ENCODE measurements at places on chromosomes 7 and 10.
A peak's percentile ranks its signal among the peaks of the same experiment; 100 is the strongest.

DNA sequence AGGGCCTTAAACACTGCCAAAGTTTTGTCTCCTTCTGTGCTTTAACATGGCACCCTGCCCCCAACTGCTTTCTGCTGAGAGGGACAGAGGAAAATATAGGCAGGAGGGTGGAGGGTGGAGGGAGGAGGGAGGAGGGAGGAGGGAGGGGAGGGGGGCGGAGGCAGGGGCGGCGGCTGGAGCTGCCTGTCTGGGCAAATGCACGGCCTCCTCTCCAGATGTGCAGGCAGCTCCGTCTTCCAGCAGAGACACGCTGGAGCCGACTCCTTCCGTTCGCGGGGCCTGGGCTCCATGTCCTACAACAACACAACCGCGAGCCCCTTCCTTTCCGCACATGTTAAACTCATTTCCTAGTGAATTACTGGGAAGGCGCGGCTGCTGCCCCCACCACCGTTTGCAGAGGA lies 14.2 kb downstream of the EBF3 start:
- no peak for DNase-seq

GRCh38 chr10:88879534-88880281 lies at the start of gene STAMBPL1:
STAMBPL1 (plus strand) TSS chr10:88880245; CDS start chr10:88901709, 21,464 bp downstream.
- no peak for DNase-seq

GRCh38 chr10:126806498-126806897 lies 98.7 kb upstream of the DOCK1 start:
- no peak for DNase-seq

DNA sequence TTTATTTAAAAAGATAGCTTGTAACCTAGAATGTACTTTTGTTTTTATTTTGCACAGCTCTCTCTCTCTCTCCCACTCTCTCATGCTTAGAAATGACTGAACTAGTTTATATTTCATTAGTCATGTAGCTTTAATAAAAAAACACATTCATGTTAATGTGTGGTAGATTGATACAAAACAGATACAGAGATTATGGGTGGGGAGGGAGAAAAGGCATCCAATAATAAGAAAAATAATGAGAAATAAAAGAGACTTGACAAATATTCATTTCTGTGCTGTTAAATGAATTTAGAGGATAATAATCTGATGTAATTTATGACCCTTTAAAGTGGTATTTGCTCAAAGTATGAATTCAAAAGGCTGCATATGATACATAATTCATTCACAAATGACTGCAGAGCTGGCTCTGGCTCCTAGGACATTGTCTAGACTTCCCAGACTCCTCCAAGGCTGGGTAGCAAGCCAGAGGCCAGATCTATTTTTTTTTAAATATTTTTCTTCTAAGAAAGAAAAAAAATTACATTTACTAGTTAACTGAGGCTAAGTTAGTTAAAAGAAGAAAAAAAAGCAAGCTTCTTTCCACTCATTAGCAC lies 105.7 kb upstream of the DNAJB12 start:
- DNase-seq = no peak

DNA sequence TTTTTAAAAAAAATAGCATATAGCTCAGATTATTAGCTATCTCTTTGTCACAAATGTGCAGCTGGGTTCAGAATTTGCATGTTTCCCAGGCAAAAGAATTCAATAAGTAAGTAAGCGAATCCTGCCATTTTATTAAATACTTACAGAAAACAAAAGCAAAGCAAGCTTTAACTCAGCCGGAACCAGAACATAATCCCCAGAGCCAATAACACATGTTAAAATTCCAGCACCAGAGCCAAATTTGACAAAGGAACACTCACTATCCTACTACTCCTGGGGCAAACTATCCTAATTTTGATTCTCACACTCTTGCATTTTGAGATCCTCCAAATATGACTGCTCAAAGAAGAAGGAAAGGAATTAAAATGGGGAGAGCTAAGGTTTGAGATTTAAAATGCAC lies 32.6 kb downstream of the LRRTM3 start:
- no peak for DNase-seq

DNA sequence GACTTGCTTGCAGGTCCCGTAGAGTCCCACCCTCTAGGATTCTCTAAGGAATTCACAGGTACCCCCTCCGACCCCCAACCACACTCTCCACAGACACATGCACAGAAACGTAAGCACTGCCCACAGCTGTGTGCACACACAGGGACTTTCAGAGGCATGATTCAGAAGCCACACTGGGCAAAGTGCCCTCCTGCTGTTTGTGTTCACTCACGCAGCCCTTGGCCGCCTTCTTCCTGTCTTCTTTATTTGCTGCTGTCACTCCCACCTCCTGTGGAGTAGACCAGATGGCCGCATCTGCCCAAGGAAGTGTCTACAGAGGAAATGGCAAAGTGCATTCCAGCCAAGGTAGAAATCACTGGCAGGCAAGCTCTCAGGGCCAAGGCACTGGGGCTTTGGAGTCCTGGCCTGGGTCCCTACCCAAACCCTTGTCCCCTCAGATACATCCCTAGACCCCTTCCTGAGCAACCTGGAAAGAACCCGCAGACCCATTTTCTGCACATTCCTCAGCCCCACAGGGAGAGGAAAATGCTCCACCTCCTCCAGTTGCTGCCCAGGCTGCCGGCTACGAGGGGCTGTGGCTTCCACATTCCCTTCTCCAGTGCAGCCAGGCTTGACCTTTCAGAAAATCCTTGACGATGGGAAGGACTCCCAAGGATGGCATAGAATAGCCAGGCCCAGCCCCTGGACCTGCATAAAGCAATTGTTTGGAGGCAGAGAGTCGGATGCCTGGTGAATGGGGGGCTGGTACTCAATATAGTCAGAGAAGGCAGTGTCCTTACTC lies 21.6 kb upstream of the GIMAP8 start:
- DNase-seq = peak; percentile 95

GRCh38 chr7:3135626-3136025 lies 92.0 kb upstream of the CARD11 start:
- no peak for DNase-seq

- no peak for DNase-seq
These were observed 12.8 kb downstream of the SPOCK2 start for GRCh38 chr10:72075376-72076115.

DNA sequence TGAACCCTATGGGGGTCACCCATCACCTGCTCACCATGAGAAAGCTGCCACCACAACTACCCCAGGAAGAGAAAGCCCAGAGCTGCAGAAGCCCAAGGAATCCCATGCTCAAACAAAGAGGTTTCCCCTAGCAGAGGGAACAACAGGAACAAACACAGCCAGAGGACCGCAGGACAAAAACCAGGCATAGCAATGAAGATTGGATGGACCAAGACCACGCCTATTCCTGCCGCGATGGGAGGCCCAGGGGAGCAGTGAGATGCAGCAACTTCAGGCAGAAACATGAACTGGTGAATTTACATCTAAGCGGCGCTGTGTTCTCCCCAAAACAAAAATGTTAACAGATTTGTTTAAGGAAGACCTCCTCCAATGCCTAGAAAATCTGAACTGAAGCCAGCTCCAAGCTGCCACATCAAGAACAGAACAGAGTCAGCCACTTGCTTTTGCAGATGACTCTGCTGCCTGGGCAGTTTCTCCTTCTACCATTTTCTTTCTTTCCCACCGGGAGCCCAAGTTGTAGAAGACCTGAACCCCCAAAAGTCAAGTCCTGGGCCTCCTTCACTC lies 134.2 kb upstream of the NEBL start:
- DNase-seq = no peak

GRCh38 chr10:28387140-28387539 lies 84.3 kb upstream of the MPP7 start:
- DNase-seq = no peak

DNA sequence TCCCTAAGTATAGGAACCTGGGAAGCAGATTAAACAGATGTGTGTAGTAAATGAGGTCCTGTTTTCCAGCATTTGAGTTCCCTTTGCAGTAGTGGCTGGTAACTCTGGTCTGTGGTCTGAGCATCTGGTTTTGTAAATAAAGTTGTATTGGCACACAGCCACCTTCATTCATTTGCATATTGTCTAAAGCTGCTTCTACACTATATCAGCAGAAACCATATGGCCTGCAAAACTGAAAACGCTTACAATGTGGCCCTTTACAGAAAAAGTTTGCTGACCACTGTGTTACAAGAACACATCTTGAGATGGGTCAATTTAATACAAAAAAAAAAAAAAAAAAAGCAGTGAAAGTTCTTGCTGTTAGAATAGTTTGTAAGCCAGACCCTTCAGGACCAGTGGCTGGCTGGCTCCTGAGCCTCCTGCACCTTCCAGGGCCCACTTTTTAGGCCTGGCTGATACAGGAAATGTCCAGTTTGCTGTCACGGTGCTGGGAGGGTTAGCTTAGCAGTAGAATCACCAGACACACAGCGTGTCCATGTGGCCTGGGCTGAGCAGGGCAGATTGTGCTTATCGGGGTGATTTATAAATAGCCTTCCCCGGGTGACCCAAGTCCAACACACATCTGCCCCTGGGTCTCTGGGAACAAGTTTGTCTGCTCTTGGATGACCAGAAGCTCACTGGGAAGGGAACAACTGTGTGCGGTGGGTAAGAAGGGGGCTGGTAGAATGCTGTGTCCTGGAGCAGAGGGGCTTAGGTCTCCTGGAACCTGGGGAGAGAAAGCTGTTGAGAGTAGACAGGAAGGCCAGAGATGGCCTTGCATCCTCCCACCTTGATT lies 1.4 kb downstream of the C10orf71 start:
- DNase-seq = no peak

DNA sequence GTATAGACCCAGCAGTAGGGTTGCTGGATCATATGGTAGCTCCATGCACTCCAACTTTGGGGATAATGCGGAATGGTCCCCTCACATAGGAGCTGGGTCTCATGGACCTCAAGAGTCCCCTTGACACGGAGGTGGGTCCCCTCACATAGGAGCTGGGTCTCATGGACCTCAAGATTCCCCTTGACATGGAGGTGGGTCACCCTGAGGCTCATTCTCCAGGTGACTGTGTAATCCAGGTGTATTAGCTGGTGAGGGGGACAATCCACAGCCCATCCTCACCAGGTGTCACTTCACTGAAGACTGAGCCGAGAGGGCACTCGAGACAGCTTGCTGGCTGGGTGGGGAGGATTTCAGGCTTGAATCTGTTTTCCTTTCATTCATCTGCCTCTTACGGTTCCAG lies 121.9 kb downstream of the PTPN20 start:
- no peak for DNase-seq

- no peak for DNase-seq
These were observed 69.8 kb upstream of the GSDME start for GRCh38 chr7:24827027-24827426.

DNA sequence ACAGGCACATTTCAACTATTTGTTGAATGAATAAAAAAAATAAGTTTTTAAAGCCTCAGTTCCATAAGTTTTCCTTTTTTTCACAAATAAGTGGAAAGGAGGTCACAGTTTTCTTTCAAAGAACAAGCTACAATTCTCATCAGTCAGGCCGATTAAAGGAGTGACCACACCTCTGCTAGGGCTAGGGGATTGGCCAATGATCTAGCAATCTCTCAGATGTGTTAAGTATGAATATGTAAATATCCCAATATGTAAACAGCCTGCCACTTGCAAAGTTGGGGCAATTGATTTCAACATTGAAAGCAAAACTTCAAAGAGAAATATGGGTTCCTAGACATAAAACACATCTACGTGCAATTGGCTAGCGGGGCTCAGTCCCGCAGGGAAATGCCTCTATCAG lies 614.9 kb downstream of the KCNMA1 start:
- DNase-seq = no peak

GRCh38 chr10:75353183-75353582 lies 48.4 kb downstream of the ZNF503 start:
- no peak for DNase-seq

DNA sequence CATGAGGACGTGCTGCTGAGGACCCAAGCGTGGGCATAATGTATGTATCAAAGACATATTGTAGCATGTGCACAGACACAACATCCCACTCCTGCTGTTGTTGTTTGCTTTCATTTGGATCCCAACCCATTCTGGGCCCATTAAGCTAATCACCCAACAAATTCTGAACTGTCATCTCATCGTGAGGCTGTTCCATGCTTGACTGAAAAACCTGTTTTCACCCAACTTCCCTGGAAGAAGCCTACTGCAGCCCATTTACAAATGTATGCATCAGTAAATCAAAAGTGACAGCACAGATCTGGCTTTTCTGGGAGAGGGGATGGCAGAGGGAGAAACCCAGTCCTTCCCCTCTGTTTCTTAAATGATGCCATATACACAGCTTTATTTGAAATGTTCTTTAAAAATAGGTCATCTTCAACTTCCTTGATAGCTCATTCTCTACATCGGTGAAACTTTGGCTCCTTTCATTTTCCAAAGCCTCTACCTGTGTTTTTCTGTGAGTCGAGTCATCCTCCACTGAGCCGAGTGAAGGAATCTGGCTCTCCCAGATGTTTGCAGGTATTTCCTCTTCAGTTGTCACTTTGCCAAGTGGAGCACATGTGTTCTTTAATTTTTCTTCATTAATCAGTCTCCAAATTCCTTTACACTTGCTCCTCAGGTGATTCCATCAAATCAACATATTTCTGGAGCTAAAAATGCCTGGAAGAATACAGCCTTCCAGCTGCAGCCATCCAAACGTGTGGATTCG lies 151.8 kb downstream of the CHN2 start:
- DNase-seq = no peak

- DNase-seq = no peak
These were observed 73.0 kb upstream of the IL6 start for GRCh38 chr7:22653951-22654350.

- no peak for DNase-seq
These were observed 30.2 kb downstream of the GRIFIN start for GRCh38 chr7:2445898-2446555.

- no peak for DNase-seq
These were observed 6.3 kb downstream of the GHRHR start for GRCh38 chr7:30970074-30970473.

GRCh38 chr10:106746868-106747267 lies 417.6 kb downstream of the SORCS1 start:
- DNase-seq = no peak

GRCh38 chr10:6398399-6398798 lies 181.7 kb downstream of the PRKCQ start:
- no peak for DNase-seq

DNA sequence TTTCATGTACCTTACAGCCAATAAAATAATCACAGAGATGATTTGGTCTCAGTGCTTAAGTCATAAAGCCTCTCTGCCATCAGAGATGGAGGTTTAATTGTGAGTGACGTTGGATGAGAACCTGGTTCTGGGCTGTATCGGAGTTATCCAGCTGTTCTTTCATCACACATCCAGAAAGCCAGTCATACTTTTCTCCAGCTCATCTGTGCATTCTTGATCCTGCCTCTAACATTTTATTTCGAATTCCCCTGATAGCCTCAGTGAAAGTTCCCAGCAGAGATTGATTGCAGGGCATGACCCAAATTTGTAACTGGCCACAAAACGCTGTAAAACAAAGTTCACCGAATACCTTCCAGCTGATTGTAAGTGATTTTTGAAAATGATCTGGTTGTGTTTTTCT lies 212.6 kb upstream of the HABP2 start:
- no peak for DNase-seq

All from bone marrow (tissue), 2 donors.